ENCODE measurements at places on chromosomes 12 and 14.

GRCh38 chr12:70040141-70040540 lies 203.1 kb upstream of the CNOT2 start:
- ATAC-seq = no peak

- ATAC-seq = no peak
Measured at GRCh38 chr12:38907201-38907923, 2.0 kb upstream of the CPNE8 start.

DNA sequence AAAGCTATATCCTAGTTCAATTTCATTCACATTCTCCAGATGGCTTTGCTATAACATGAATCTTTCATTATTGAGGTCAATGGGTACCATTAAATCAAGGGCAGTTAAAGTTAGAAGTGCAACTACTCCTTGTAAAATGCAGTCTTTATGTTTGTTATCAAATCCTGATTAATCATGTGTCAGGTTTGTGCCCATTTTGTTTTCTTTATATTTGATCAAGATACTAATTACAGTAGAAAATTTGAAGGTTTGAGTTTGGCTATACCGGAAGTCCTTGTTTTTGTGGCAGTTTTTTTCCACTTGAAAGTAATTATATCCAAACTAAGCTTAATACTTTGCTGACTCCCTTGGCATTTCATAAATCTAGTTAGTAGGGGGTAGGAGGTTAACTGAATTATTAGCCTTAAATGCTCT lies 513.0 kb downstream of the DIO2 start:
- ATAC-seq = no peak

- ATAC-seq = no peak
Measured at GRCh38 chr12:49014547-49014946, 4.0 kb downstream of the PRKAG1 start.

DNA sequence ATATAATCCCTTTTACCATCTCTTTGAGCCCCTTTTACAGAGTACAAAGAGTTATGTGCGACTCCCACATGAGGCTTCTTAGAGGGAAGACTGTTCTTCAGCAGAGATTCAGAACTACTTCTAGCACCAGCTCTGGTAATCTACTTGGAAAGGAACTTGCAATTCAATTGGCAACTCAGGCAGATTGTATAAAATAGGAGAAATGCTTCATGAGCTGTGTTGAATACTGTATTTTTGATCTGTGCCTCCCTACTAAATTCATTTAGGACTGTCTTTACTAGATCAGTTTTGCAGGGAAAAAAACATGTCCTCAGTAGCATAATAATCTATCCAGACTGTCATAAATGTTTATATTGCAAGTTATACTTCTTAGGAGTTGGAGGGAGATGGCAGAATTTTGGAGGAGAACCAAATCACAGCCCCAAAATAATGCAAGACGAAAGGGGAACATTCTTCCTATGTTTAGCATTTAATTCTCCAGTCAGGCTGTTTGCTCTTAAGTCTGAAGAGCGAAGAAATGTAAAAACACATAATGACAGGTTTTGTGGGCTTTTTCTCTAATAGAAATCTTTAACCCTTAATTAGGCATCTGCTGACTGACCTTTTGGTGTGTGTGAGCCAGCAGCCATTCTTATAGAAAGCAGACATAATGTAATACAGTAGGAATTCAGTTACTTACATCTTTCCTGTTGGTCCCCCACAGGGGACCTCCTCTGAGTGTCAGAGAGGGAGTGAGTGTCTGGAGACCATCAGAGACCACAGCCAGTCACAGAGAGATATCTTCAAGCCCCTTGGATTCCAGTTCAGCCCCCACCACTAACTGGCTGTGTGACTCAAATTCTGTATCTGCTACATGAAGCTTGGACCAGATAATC lies 3.9 kb downstream of the ANO4 start:
- ATAC-seq = no peak

GRCh38 chr12:18139254-18139653 lies 49.3 kb upstream of the RERGL start:
- ATAC-seq = no peak

- no peak for ATAC-seq
Measured at GRCh38 chr12:41923351-41923750, 221.3 kb downstream of the GXYLT1 start.

- no peak for ATAC-seq
Measured at GRCh38 chr14:56199982-56200577, 81.9 kb downstream of the PELI2 start.

DNA sequence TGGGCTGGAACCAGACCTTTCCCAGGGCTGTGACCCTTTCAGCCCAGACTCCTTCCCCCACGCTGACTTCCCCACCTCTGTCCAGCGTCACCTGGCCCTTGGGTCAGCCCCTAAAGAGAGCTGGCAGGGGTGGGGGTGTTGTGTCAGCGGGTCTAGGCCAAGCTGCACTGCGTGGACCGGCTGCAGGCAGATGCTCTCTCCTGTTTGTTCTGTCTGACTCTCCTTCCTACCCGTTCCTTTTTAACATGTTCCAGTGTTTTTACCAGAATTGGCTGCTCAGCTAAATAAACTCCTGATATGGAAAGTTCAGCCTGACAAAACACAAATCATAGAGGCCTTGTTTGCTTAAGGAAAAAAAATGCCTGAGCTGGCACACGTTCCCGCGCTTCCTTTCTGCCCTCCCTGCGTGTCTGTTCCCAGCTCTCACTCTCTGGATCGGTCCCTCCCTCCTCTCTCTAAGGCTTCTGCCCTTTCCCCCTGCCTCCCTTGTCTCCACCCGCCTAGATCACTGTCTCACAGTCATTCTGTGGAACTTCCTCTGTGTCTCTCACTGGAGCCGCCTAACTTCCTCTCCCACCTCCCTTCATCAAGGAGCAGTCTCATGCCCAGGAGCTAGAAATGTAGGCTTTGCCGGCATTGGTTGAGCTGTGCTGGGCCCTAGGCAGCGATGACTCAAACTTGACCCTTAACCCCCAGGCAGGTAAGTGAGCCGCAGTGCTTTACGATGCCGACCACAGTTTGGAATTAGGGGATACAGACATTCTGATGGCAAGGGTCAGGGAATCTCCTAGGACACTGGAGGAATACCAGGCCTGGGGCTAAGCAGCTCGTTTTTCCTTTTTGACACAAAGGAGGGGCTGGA lies 15.5 kb upstream of the MLXIP start:
- no peak for ATAC-seq

- ATAC-seq = no peak
Measured at GRCh38 chr12:132415327-132416120, 74.4 kb upstream of the FBRSL1 start.

DNA sequence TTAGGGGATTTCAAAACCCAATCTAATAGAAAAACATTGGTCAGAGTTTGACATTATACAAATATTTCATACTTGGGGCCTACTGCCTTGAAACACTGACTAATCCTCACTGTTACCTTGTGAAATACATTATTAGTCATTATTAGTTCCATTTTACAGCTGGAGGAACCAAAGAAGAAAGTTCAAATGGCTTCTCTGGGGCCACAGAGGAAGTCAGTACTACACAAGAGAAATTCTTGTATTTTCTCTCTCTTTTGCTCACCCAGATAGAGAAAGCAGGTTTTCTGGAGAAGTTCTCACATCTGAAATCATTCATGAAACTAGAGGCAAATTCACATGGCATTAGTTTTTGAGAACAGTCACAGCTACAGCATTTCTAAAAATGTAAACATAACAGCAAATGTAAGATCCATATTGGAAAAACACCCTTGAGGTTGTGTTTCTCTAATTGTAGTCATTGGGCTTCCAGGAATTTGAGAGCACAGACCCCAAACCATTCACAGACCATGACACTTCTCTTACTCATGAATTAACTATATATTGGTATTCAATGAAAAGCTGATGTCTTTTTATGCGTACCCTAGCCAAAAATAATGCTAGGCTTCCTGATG lies 83.0 kb downstream of the LLPH start:
- peak; percentile 83 for ATAC-seq

DNA sequence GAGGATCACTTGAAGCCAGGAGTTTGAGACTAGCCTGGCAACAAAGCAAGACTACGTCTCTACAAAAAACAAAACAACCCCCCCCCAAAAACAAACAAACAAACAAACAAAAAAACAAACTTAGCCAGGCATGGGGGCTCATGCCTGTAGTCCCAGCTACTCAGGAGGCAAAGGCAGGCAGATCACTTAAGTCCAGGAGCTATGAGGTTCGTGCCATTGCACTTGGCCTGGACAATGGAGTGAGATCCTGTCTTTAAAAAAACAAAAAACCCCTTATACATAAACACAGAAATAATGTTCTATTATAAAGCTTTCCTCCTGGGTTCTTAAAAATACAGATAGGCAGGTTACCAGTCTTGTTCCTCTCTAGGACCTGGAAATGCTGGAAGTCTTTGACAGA lies 1.6 kb downstream of the GTSF1 start:
- ATAC-seq = no peak

- ATAC-seq = no peak
Measured at GRCh38 chr12:69633061-69633460, 22.4 kb upstream of the LRRC10 start.

DNA sequence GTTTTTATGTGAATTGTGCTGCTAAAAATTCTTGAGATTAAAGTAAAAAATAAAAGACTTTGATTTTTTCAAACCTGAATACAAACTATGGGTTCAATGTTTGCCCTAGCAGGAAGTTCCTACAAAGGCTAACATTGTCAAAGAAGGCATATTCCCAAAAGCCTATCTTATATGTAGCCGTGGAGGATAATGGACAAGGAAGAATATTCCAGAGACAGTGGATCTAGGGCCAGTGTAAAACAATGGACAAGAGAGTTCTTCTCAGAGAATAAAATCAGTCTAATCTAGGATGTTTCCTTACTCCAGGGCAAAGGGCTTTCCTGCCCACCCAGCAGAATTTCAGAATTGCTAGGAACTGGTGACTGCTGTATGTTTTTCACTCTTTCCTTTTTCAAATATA lies 359.2 kb upstream of the ATP2B1 start:
- no peak for ATAC-seq

GRCh38 chr12:102833687-102834441 lies 83.2 kb downstream of the PAH start:
- no peak for ATAC-seq

DNA sequence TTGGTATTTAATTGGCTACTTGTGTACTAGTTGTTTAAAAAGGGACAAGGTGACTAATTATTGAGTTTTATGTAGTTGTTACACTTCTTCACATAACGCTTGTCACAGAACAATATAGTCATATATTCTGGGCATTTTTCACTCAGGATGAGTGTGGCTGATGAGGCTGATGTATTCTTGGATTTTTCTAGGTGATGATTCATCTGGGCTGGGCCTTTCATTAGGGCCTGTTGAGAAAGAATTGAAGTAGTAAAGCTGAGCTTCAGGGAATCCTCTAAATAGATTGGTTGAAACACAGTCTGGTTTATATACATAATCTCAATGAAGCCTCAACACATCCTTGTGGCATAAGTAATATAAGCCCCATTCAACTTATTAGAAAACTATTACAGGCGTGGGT lies 445.7 kb downstream of the DAD1 start:
- ATAC-seq = no peak
